Skeletal muscle cell (primary cell): ENCODE measurements at places on chromosomes 4 and X.

- DNase-seq: no peak
Observed at GRCh38 chrX:107542040-107542439, 86.3 kb upstream of the PRPS1 start.

- no peak for DNase-seq
Observed at GRCh38 chrX:17433965-17434364, 59.0 kb downstream of the NHS start.

- no peak for DNase-seq
Observed at GRCh38 chrX:38879631-38880220, 78.5 kb downstream of the MID1IP1 start.

DNA sequence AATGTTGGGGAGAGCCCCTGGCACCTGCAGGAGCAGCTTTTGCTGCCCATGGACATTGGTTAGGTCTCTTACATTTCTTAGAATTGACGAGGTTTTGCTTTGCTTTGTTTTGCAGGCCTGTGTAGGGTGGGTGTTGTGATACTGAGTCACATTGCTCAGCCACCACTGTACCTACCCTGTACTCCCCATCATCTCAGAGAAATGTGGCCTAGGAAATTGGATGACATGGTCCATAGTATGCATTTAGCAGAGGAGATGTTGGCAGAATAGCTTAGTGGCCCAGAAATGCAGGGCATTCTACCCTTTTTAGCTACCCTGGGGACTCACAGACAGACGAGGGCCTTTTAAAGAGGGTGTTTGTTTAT, 43.7 kb downstream of the IL21 start:
- no peak for DNase-seq

- peak; percentile 42 for DNase-seq
Observed at GRCh38 chr4:136012220-136012619, 1520.1 kb downstream of the PCDH18 start.

DNA sequence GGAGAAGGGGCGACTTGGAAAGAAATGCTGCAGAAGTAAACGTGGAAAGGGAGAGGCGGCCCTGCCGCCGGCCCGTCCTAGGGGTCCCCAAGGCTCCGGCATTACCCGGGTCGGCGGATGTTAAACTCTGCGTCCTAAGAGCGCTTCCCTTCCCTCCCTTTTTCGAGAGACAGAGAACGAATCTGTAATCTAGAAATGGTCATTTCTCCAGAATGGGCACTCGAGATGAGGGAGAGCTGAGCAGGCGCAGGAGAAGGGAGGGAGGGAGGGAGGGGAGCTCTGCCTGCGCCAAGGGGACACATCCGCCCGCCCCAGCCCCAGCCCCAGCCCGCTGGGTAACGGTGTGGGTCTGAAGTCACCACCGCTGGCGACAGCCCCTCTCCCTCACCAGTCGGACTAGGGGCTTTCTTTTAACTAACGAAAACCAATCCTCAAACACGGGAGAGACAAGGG, 1.7 kb downstream of the HCFC1 start:
- no peak for DNase-seq

- DNase-seq: peak; percentile 33
Observed at GRCh38 chr4:93776386-93777080, 52.0 kb upstream of the ATOH1 start.

- no peak for DNase-seq
Observed at GRCh38 chr4:7196288-7196651, 3.9 kb downstream of the SORCS2 start.

DNA sequence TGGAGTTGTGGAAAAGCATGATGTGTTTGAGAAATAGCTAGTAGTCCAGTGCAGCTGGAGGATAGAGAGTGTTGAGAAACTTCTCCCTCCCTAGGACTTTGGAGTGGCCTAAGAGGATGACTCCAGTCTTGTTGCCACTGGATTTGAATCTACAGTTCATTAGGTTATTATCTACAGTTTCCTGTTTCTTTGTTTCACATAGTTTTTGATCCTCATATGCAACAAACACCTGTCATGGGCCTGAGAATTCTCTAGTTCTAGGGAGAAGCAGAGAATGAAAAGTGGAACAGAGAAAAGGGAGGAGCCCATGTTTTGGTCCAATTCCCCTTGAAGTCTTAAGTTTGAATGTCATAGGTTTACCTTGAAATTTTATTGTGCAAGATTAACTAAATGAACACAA, 73.6 kb upstream of the TBC1D9 start:
- DNase-seq: no peak

GRCh38 chr4:81085291-81085690, 54.8 kb downstream of the BMP3 start:
- DNase-seq: no peak

DNA sequence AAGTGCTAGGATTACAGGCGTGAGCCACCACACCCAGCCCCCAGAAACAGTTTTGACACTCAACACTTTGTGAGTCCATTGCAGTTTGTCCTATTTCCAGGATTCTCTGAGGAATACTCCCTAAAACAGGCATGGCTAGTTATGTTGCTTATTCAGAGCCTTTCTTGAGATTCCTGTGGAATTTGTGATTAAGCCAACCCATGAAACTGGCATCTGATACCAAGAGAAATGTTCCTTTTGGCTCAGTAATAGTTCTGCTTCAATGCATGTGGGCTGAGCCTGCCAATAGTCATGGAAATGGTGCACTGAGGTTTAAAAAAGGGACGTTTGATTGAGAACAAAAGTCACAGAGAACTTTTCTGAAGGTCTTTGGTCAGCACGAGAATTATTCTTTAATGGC, 241.7 kb downstream of the PPP1R2C start:
- no peak for DNase-seq

DNA sequence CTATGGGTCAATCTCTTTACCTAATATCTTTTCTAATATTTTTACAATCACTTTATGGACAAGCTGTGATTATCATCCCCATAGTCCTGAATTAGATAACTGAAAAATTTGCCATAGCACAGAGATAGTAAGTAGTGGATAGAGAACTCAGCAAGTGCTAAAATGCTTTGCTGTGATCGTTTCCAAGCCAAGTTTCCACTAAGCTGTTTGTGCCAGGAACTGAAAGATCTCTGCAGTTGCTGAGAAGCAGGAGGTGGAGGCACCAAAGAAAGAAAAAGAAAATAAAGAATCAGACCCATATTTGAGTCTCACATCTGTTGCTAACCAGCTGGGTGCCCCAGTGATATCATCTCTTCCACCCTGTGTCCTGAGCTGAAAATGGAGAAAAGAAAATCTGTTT, 605.6 kb upstream of the BOD1L1 start:
- DNase-seq: no peak

DNA sequence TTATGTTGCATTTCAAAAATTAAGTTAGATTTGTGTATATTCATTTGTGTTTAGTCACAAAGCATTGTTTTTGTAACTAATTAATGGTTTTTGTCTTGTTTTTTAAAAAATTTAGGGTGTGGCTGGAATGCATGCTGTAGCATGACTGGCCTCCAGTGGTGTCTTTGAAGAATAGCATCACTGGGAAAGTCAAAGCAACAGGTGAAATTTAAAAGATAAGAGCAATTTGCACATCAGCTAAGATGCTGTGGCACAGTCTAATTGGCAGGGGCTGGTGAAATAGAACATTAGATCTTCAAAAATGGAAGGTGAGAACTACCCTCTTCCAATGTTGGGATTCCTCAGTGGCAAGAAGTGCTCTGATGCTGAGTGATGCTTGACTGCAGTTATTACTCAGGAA, 45.3 kb downstream of the ANK2 start:
- DNase-seq: no peak

DNA sequence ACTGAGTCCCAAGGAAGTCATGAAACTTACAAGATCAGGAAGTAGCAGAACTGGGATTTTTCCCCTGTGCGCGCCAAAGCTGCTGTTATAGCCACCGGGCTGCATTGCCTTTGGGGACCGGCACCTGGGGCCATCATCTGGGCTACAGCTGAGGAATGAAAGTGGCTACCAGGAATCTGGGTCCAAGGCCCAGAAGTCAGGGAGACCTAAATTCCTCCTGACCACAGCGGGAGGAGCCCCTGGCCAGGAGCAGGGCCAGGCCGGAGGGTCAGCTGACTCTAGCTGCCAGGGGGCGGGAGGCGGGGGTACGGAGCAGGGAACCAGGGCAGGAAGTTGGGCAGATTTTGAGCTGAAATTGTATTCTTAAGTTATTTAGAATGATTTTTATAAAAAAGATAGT, 242.4 kb downstream of the EVC2 start:
- DNase-seq: no peak

DNA sequence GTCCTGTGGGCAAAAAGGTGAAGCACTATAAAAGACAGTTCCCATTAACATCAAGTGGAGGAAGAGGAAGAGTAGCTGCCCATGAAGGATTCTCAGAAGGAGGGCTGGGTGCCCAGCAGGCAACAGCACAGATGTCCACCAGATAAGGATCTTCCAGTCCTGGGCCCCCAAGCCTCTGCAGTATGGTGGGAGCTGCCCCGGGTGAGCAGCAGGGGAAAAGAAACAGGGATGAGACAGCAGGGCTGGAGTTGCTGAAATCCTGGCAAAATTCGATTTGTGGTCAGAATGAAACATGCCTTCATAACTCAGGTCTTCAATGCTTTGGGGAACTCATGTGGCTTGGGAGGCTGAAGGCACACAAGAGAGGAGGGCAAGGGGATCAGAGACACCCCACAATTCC, 94.6 kb downstream of the RASL11B start:
- no peak for DNase-seq

DNA sequence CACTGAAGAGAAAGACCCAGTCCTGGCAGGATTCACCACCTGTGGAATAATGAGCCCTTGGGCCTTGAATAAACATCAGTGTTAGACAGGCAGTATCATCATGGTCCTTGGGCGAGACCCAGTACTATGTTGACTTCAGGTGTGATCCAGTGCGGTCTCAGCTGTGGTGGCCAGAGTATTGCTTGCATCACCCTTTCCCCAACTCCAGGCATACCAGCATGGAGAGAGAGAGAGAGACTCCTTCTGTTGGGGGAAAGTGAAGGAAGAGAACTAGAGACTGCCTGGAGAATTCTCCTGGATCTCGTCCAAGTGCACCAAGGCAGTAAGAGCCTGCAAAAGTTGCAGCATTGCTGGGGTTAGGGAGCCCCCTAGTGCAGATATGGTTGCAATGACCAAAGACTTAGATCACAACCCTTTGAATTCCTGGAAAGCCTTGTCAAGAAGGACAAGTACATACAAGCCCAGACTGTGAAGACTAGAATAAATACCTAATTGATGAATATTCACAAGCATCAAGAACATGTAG, 61.1 kb upstream of the VAMP7 start:
- peak; percentile 77 for DNase-seq
